Posterior cingulate gyrus (tissue), 11 donors: ENCODE measurements at places on chromosomes 12 and 14.

DNA sequence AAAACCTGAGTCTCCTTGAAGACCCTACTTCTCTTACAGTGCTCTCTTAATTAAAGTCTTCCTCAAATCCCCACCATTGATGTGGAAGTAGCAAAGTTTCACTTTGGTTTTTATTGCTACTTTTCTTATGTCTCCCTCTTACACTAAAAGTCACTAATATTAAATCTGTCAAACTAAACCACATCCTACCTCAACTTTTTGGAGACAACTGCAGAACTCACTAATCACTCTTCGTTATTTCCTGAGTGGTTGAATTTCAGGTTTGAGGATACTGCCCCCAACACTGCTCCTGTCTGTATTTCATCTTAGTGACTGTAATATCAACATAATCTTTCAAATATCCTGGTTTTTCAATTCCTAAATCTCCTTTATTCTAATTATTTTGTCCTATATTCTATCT is 213.0 kb upstream of the PDE3A start:
- no peak for DNase-seq

GRCh38 chr12:11618046-11618445 is 31.4 kb upstream of the ETV6 start:
- DNase-seq, result no peak

DNA sequence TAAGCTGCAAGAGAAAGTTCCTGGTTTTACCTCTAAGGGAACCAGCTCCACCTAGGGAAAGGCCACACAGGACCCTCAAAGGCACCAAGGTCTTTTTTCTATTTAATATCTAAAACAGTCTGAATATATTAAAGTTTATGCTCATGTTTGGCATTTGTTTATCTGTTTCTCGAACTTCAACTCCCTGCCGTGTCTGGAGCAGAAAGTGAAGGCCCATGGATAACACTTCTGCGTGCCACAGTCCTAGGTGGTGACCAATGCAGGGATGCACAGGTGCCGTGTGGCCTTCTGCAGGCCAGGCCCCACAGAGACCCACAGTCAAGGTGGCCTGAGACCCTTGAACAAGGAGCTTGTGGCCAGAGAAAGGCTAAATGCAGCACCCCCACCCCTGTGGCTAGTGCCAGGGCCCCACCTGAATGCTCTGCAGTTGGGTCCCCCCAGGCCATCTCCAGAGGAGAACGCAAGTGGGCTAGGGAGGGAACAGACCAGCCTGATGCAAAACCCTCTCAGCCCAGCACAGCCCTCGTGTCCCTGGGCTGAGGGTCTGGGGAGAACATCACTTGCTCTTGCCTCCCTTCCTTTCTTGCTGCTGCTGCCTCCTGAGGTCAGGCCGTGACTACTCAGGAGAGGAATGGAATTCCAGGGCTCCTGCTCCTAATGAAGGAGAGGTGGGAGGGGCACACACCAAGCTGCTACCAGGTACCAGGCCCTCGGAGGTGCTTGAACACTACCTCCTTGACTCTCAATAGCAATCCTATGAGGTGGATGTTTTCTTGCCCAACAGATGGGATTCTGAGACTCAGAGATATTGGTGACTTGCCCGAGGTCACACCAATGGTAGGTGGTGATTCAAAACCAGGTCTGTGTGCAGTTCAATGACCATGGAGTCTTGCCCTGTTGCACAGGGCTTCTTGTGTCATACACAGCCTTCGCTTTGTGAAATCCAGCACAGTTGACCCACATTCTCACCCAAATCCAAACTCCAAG is 45.4 kb downstream of the PSMA6 start:
- DNase-seq, result no peak

DNA sequence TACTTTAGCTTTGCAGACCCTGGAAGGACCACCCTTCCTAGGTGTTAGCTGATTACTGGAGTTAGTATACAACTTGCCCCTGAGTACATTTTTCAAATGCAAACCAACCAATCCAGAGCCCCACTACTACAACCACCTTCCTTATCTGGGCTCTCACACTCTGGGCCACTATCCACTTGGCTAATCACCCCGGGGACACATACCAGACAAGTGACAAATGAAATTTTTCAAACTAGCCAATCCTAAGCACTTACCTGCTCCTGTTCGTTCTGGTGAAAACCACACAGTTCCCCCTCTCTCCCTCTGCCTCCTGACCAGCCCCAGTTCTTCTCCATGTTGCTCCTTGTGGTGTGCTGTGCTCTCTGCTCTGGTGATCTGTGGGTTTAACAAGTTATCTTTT is 140.4 kb downstream of the CNTN1 start:
- no peak for DNase-seq

DNA sequence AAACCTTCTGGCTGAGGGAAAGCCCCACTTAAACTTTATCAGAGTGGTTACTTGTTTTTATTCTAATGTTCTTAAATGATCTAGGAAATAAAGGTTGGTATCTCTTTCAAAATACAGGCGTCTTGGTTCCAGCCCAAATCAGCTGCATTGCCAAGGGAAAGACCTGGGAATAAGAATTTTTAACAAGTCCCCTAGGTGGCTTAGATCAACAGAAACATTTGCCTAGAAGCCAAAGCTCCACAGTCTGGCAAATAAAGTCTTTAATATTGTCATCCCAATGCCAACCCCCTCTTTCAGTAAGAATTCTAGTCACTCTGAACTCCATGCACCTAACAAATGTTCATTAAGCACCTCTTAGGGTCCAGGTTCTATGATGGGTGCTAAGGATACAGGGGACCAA is 66.8 kb downstream of the ARL6IP4 start:
- no peak for DNase-seq

- DNase-seq, result no peak
These were observed 364.1 kb upstream of the KITLG start for GRCh38 chr12:88944397-88944796.

DNA sequence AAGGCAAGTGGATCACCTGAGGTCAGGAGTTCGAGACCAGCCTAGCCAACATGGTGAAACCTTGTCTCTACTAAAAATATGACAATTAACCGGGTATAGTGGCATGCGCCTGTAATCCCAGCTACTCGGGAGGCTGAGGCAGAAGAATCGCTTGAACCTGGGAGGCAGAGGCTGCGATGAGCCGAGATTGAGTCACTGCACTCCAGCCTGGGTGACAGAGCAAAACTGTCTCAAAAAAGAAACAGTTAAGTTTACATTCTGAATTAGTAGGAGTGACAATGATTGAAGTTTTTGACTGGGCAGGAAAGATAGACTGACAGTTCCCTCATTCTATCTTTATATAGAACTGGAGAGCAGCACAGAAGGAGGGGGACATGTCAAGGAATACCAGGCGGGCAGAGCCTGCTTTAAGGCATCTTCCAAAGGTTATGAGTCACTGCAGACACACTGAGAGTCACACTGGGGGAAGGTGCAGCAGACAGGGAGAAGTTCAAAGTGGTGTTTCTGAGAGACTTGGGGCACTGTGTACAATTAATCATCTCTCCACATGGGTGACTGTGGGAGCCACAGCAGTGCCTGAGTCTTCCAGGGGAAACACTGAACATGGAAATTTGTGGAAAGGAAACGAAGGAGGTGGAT is 42.8 kb upstream of the RNASE3 start:
- no peak for DNase-seq

DNA sequence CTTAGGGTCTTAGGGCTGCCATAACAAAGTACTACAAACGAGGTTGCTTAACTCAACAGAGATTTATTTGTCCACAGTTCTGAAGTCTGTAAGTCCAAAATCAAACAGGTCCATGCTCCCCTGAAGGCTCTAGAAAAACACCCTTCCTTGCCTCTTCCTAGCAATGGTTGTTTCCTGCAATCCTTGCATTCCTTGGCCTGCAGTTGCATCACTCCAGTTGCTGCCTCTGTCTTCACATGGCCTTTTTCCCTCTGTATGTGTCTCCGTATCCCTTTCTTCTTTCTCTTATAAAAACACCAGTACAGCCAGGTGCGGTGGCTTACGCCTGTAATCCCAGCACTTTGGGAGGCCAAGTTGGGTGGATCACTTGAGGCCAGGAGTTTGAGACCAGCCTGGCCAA is 17.4 kb downstream of the KCNMB4 start:
- no peak for DNase-seq

DNA sequence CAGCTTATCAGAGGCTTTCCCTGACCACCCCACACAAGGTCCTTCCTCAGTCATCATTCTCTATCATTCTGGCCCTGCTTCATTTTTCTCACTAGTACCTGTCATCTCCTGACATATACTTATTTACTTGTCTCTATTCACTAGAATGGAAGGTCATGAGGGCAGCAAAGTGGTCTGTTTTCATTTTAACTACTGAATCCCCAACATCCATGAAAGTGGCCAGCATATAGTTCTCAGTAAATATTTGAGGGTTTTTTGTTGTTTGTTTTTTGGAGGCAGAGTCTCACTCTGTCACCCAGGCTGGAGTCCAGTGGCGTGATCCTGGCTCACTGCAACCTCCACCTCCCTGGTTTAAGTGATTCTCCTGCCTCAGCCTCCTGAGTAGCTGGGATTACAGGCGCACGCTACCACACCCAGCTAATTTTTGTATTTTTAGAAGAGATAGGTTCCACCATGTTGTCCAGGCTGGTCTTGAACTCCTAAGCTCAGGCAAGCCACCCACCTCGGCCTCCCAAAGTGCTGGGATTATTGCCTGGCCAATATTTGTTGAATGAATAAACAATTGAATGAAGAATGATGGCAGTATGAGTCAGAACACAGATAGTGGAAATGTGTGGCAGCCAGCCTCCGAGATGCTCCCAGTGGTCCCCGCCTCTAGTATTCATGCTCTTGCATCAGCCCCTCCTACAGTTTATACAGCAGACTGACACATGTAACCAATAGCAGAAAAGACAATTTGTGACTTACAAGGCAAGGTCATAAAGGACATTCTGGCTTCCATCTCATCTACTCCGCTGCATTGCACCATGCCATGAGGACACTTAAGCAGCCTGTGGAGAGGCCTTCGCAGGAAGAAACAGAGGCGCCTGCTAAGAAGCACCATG is 7.0 kb upstream of the ANO6 start:
- no peak for DNase-seq

- no peak for DNase-seq
These were observed 325 bp downstream of the CRIP1 start for GRCh38 chr14:105486974-105487448.

GRCh38 chr12:75838309-75838708 is 193.3 kb downstream of the PHLDA1 start:
- no peak for DNase-seq

DNA sequence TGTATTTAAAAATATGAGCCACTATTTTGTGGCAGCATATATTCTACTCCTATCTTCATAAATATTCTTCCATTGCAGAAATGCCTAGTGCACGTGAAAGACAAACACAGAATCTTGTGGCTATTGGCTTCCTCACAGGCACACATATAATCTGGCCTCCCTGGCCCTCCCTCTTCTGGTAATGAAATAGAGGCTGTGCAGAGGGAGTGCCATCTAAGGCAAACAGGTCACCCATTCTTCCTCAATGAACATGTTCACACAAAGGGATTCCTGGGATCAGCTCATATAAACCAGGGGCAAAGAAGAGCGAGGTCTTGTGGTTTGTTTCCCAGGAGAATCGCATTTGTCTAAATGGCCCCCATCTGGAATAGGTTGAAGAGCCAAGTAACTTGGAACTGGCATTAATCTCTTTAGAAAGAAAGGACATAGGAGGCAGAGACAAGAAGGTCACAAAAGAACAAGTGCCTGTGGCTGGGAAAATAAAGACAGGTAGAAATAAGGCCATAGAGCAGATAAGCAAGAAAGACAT is 171.6 kb upstream of the PTPRQ start:
- DNase-seq, result no peak

DNA sequence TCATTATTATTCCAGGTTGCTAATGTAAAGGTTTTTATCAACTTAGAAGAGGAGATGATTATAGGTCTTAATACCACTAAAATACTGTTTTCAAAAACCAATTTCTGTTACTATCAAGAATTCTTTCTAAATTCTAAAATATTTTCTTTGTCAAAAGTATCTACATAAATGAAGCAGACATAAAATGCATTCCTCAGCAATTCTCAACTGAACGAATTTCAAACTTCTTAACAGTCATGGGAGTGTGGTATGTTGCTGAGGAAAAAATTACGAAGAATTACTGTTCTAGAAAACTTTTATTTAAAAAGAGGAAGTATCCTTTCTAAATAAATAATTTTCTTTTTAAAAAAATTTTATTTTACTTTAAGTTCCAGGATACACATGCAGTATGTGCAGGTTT is 146.4 kb downstream of the SLC2A13 start:
- DNase-seq, result no peak

- DNase-seq, result no peak
These were observed 6.7 kb upstream of the ARID4A start for GRCh38 chr14:58291646-58292045.

DNA sequence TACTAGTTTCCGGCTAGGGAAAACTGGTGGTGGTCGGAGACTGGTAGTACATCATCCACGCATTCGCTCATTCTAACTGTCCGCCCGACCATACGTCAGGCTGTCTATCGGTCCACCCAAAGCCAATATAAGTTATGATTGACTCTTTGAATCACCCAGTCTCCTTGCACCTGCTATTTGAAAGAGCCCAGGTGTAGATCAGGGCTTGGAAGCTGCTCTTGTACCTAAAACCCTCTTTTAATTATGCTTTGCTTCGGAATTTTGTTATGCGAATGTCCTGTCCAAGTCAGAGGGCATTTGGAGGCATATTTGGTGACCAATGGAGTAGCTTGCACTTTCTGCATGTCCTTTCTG is 5.7 kb upstream of the NKX2-1 start:
- no peak for DNase-seq

DNA sequence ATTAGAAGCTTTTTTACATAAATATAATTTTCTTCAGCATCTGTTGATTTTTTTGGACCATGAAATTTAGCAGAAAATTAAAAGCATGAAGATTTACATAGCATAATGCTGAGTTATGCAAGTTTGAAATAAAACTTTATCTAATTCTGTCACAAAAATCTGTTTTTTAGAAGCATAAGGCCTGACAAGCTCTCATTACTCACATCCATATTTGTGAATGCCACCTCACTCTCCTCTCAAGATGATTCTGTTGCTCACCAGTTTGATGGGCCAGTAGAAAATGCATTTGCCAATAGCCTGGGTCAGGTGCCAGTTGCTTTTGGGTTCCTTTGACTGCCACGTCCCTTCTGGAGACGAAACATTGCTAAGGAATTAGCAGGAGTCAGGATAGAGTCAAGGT is 181.5 kb upstream of the ATP2B1 start:
- DNase-seq, result no peak

GRCh38 chr14:71165121-71166031 is 258.1 kb downstream of the PCNX1 start:
- no peak for DNase-seq

GRCh38 chr12:47079468-47079980 is at the start of the genes AMIGO2 and PCED1B:
Gene AMIGO2, minus strand, starts transcription at chr12:47079959. Its CDS starts 957 bp downstream, at chr12:47079002.
Gene PCED1B, plus strand, starts transcription at chr12:47079621. Its CDS starts 155,443 bp downstream, at chr12:47235064.
- DNase-seq, result peak; percentile 45

- DNase-seq, result no peak
These were observed 80.0 kb downstream of the EP400 start for GRCh38 chr12:132029503-132030300.

GRCh38 chr12:90679674-90680073 is 275.3 kb downstream of the CCER1 start:
- DNase-seq, result no peak

- no peak for DNase-seq
These were observed 33.3 kb upstream of the GPR68 start for GRCh38 chr14:91277546-91278382.

DNA sequence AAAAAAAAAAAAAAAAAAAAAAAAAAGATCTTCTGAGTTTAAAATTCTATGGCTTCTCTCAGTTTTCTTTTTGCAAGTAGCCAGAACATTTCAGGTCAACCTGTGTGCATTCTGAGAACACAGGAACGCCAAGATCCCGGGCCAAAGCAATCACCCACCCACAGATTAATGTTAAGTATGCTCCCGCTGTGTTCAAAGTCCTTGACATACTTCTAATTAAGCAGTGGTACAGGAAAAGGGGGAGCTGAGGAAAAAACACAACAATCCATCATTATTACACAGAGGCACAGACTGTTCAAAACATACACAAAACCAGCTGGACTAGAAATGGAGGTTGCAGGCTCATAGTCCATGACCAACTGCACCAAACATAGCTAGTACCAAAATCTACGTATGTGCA is 2.8 kb downstream of the FBXO21 start:
- no peak for DNase-seq
